ENCODE measurements at places on chromosomes 7 and 10.

- DNase-seq = no peak
Observed at GRCh38 chr7:111855161-111855841, 293.0 kb upstream of the IMMP2L start.

DNA sequence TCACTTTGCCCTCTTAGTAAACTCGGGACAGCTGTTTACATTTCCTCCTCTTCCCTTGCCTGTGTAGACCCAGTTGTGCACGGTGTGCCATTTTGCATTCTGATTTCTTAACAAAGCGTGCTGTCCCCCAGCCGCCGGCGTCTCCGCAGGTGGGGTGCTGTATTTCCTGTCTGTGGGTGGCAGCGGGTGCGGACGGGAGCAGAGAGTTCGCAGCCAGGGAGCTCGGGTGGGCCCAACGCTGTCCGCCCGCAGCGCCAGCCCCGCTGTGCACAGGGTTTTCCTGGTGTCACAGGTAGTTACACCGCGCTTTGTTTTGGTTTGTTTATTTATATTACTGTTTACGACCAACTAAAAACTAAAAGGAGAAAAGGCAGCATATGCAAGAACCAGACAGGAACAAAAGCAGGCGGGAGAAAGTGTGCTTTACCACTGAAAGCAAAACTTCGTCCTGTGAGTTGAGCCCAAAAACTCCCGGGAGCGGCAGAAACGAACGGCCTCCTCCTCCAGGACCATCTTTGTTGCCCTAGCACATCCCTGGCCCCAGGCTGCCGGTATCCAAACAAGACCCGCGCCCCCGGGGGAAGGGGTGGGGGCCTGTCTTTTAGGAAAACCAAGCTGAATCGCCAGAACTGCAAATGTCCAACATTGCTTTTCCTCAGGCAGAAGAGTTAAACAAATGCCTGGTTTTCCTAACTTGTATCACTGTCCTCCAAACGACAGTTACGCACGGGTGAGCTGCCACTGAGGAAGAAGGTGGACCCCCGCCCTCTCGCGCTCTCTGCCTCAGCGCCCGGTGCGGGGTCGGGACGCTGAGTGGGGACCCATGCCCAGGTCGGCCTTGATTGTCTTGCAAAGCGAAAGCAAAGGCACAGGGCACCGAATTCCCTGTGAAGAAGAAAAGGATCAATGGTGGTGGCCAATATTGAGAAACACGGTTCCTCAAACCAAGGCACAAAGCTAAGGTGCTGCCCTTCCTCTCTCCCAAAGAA is 45.9 kb upstream of the DRGX start:
- DNase-seq = no peak

DNA sequence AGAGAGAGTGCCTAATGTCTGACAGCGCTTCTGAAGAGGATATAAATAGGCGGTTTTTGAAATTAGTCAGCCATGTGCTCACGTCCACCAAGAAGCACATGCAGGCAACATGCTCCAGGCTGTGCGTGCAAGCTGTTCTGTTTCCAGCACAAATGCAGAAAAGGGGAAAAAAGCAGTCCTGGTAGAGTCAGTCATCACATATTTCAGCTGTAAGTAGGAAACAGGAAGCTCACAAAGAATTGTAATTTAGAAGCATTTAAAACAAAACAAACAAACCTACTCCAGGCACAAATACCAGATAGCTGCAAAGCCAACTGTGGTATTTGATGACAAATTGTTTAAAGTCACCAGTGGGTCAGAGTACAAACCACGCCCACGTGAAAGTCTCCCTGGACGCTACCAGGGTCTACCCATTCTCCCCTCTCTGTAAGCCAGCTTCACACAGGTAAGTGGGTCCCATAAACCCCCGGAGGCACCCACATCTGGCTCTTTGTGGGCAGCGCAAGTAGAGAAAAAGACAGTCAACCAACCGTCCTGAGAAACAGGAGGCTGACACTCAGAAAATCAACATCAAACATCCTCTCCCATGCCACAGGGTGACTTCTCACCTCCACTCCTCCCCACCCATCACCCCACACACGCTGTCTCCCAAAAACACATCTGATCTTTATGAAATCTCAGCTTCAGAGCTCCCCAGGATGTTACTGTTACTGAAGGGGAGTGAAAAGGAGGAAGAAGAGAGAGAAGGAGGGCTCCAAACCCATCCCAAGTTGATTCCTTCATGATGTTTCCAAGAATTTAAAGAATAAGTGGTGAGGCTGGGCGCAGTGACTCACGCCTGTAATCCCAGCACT is 186.4 kb downstream of the FAM107B start:
- DNase-seq = no peak

DNA sequence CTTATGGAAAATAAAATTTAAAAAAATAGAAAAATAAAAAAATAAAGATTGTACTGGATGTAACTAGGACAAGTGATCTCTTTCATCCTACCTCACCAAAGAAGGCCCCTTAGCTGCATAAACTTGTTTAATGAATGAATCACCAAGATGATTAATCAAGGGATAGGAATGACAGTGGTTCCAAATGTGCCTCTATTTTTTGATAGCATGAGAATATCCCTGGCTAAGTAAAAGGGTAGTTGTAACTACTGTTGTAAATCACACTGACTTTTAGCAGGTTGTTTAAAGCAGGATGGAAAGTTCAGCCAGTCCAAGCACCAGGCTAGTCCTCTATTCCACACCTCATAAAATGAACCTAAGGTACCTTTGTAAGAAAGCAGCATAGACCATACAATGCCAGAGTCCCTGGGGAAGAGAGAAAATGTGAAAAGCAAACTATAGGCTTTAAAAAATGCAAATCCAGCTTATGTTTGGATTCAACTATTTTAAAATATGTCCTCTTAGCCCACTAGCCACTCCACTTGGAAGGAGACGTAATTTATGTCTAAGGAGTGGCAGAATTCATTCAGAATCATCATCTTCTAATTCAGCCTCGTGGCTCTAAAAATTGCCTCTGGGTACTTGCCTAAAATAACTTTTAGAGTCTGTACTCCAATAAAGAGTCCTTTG is 126.8 kb downstream of the SKIDA1 start:
- no peak for DNase-seq

DNA sequence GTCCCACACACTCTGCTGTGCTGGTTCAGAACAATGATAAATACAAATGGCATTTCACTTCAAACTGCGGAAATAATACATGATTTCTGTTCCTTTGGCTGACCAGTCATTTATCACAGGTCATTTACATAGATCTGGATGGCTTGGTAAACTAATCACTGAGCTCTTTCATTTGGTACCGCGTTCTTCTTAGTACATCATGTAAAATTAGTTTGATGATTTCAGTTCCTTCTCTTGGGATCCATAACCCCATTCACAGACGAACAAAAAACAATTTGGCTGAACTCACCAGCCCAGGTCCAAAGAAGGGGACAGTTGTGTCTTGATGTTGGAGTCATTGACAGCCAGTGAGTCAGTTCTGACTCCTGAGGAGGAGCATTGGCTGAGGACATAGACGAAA is 689.8 kb downstream of the INHBA start:
- DNase-seq = no peak

DNA sequence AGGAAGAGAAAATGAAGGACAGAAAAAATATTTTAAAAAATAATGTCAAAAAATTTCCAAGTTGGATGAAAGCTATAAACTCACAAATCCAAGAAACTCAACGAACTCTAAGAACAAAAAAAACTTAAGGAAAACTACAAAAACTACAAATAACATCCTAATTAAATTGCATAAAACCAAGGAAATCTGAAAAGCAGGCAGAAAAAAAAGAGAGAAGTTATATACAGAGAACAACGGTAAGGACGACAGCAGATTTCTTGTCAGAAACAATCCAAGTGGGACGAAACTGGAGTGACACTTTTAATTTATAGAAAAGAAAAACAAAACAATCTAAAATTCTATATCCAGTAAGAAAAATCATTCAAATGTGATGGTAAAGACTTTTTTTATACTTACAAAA is 122.2 kb upstream of the LYZL1 start:
- DNase-seq = no peak

DNA sequence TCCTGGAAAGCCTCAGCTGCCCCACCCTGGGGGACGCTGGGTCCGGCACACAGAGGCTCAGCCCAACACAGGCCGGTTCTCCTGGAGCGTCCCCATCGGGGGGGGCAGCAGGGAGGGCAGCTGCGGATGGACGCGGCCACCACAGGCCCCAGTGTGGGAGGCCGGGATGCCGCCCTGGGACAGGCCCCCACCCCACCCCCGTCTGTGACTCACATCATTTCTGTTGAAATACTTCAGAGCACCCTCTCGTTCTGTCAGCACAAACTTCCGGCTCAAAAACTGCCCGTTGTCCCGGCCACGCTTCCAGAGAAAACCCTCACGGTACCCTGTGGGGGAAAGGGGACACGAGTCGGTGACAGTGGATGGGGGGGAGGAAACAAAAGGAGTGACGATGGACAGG is 28.5 kb downstream of the GET4 start:
- DNase-seq = no peak

DNA sequence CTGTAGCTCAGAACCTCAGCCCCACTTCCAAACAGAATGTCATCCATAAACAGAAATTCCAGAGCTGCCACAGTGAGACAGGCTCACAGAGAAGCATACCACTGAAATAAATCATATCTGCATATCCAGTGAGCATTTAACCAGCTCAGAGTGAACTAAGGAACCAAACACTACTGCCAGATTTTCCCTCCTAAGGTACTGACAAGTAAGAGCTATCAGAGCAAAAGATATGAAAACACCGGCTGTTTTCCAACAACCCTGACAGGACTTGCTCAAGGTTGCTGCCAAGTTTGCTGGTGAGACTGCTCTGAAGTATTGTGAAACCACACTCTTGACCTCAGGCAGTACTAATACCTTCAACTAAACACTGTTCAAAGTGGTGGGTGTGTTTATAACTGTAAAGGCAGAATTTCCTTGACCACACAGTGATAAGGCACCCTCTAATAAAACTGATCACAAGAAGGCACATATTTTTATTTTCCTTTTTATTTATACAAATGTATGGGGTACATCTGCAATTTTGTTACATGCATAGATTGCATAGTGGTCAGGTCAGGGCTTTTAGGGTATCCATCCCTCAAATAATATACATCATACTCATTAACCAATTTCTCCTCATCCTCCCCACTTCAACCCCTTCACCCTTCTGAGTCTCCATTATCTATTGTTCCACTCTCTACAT is 18.3 kb downstream of the SGMS1 start:
- DNase-seq = no peak
